ENCODE measurements at places on chromosomes 4 and X.
A peak's percentile ranks its signal among the peaks of the same experiment; 100 is the strongest.

DNA sequence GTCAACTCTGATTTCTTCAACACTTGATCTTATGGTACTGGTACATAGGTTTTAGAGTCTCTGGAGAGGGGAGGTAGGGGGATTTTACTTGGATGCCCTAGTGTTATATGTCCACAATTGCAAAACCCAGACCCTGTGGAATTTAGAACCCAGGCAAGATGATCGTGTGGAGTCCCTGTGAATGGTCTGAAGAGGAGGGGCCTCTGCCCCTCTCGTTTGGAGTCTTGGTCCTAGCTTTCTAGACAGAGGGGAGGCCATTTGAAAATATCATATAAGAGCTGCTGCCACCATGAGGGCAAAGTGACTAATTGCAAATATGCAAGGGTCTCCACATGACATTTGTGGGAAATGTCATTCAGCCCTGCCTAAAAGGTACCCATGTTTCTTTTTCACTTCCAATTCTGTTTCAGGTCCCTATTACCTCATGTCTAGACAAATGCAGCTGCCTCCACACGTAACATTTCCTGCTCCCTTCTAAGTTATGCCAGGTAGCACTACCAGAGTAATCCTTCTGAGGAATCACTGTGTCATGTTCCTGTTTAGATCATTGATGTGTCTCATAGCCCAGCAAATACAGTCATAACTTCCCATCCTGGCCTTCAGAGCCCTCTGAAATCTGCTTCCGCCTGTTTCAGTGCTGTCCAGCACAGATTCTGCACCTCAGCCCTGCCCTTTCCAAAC is 126.8 kb downstream of the KLHL8 start:
- DNase-seq: peak; percentile 65

DNA sequence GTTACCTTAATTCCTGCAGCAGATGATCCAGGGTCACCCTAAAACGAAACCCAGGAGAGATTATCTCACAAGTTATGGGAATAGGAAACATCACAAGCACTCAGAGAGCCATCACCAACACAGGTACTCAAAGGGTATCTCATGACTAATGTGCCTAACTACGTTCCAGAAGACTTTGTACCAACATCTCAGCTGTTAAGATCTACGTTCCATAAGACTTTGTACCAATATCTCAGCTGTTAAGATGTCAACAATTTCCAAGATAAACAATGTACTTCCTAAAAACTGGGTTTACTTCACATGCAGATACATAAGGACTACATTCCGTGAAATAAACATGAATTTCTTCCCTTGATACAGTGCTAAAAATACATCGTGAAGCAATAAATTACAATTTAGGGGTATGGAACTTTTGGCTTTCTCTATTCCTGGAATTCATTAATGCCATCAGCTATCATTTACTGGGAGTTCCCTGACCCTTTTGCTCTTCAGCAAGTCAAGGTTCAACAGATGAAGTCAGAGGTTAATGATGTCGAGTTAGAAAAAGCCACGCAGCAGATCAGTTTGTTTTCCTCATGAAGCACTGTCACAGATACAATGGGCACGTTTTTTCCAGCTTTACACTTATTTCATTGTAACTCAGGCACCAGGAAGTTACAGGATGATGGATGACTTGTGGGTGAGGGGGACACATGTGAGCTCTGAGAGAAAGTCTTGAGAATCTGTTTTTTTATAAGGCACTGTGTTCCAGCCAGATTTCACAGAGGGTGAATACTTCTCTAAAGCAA is 127.0 kb upstream of the ETNPPL start:
- DNase-seq: no peak

GRCh38 chr4:40357738-40358137 is 22.6 kb downstream of the CHRNA9 start:
- DNase-seq: no peak

- DNase-seq: no peak
Observed at GRCh38 chr4:8121292-8122015, 37.2 kb downstream of the ABLIM2 start.

- no peak for DNase-seq
Observed at GRCh38 chr4:174794543-174795094, 34.4 kb downstream of the GLRA3 start.

DNA sequence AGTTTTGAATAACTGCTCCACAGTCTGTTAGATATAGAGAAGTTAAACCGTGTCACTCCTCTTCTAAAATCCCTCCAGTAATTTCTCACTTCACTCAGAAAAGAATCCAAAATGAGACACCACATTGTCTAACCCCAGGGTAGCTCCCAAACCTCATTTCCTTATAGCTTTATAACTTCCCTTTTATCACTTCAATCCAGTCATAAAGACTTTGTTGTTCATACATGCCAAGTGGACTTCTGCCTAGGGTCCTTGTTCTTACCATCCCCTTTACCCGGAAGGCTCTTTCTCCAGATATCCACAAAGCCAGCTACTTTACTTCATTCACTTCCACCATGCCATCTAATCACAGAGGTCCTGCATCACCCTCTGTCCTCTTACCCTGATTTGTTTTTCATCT is 156.2 kb downstream of the GABRB1 start:
- DNase-seq: no peak

- peak; percentile 16 for DNase-seq
Observed at GRCh38 chr4:107736924-107737448, 17.0 kb upstream of the PAPSS1 start.

DNA sequence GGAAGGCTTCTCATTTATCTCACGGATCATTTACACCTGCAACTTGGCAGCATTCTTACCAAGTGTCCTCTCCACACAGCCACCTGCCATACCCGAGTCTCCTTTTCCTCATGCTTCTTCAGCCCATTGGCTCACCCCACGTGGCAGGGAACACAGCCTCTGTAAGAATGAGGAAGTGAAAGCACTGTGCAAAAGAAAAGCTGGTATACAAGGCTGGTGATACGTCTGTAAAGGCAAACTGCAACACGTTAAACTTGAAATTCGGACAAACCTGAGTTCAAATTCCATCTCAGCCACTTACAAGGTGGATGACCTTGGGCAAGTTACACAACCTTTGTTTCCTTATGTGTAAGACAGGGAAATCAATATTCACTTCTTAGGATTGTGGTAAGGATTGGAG is 164.0 kb upstream of the RASGEF1B start:
- no peak for DNase-seq

DNA sequence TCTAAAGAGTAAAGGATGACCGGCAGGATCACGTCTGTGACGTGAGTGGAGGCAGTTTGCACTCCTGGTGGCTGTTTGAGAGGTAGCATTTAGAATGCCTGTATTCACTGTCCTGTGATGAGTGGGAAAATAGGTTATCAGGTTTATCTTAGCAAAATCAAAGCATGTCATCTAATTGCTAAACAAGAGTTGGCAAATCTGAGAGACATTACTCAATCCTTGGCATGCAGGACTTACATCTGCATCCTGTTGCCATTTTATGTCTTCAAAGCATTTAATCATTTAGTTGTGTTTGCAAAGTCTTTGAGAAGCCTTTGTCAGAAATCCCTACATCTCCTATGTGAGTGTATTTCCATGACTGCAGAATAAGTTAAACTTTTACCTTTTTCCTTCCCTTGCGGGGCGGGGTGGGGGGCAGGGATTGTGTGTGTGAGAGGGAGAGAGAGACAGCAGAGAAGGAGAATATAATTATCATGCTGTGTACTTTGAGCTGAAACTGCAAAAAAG is 41.4 kb upstream of the MSANTD1 start:
- no peak for DNase-seq

DNA sequence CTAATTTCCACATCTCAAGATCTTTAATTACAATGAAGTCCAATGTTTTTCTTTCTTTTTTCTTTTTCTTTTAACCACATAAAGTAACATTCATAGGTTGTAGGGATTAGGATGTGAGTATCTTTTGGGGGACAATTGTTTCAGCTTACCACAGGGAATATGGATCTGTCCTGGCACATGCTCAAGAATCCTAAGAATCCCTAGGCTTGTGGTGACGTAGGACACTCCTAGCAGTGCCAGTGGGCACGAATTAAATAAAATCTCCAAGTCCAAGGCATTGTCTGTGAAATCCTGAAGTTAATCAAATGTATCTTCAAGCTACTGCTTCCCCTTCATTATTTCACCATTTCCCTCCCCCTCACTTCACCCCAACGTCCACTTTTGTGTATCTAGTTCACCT is 2.6 kb upstream of the LAS1L start:
- DNase-seq: no peak

DNA sequence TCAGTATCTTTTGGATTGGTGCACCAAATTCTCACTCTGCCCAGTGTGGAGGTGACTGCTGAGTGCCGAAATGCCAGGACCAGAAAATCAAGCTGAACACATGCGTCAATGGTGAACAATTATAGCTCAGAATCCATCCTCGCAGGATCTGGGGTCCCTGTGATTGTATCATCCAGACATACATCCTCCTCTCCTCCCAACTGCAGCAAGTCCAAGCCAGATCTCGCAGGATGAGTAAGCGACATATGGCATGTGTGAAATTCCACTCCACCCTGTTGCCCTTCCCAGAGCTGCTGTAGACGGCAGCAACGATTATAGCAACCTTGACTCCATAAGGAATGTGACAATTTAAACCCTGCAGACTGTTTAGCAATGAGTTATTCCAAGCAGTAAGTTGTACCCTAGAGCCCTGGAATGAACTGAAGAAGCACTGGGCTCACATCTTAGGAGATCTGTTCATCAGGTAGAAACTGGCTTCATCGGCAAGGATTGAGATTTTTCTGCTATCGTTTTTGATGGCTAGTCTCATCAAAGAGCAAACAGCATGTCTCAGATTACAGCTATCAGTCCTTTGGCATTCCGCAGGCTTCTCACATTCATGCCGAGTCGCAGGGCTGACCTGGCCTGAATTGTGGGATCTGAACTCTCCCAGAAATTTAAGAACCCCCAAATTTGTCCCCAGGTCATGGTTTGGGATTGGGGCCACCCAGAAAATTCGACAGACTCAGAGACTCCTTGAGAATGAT is 35.5 kb upstream of the SORBS2 start:
- DNase-seq: no peak

- no peak for DNase-seq
Observed at GRCh38 chr4:155403886-155404285, 27.1 kb upstream of the MAP9 start.

GRCh38 chrX:115665122-115665521 is 104.1 kb downstream of the PLS3 start:
- no peak for DNase-seq

DNA sequence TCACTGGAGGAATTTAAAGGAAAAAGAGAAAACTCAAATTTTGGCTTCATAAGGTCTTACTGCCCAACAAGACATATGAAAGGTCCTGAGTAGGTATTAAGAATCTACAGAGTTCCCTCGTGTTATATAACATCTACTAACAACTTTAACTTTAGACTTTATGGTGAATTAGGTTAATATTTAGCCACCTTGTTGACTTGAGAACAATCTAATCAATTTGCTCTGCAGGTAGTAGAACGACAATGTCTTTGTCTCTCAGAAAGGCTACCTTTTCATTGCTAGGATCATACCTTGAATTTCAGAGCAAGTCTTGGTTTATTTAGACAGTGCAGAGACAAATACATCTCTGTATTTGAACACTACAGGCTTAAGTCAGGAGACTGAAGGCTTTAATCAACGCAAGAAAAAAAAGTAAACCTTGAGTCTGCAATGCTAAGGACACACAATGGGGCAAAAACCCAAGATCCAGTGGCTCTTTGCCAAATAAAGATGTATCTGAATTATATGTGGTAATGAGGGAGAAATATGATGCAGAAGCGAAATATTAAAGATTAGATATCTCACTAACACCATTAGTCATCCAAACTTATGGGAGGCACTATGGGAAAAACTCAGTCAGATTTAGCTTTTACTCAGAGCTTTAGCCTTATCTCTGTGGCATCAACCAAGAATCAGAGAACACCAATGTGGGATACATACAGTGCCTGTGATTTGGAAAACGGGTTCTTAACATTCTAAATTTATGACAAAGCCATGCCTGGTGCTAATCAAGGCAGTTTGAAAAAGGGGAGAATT is 93.6 kb upstream of the FTHL17 start:
- DNase-seq: no peak

GRCh38 chr4:7526929-7527535 is 92.3 kb upstream of the PSAPL1 start:
- DNase-seq: no peak

DNA sequence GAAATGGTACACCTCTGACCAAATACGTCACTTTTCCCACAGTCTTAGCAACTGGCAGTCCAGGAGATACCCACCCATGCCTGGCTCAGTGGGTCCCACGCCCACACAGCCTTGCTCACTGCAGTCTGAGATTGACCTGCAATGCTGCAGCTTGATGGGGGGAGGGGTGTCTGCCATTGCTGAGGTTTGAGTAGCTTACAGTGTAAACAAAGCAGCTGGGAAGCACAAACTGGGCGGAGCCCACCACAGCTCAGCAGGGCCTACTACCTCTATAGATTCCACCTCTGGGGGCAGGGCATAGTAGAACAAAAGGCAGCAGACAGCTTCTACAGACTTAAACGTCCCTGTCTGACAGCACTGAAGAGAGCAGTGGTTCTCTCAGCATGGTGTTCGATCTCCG is 52.7 kb downstream of the AMER1 start:
- DNase-seq: no peak

GRCh38 chr4:28488021-28488420 is 1627.4 kb downstream of the STIM2 start:
- DNase-seq: no peak

DNA sequence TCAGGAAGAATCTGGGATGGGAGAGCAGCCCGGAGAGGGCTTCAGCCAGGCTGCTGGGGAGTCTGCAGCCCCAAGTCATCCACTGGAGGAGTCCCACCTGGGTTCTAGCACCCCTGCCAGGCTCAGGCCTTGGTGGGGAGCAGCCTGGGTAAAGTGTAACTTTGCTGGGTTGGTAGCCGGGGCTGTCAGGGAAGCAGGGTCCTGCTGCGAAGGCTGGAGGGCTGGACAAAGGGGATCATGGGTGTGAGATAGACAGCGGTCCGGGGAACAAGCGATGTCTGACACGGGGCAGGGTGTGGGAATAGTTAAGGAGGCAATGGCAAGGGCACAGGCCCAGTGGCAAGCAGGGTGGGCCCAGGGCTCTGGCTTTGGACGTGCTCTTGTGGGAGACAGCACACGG is 37.6 kb downstream of the PDHA1 start:
- no peak for DNase-seq

All from naive thymus-derived CD8-positive, alpha-beta T cell (primary cell).